Stimulated activated CD8-positive, alpha-beta memory T cell treated with anti-CD3 and anti-CD28 coated beads, Interleukin-15, amount 100 ng/mL, for 48 hours (primary cell): ENCODE measurements at places on chromosomes 3 and 15.

DNA sequence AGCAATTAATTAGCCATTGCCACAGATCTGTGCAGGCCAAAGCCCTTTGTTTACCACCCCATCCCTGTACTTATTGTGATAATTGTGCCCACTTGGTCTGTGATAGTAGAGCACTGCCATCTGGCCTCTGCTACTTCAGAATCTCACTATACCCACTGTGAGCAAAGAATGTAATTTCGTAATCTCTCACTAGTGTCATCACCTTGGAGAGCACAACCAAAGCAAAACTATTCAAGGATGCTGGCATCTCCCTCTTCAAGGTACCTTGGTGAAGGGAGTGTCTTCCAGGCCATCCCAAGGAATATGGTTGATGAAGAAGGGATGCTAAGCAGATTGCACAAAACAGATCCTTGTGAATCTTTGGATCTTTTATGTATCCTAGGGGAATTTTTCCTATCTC lies 34.7 kb upstream of the NOX5 start:
- DNase-seq = no peak

- no peak for DNase-seq
Observed at GRCh38 chr3:101665851-101666250, 11.1 kb downstream of the ZBTB11 start.

DNA sequence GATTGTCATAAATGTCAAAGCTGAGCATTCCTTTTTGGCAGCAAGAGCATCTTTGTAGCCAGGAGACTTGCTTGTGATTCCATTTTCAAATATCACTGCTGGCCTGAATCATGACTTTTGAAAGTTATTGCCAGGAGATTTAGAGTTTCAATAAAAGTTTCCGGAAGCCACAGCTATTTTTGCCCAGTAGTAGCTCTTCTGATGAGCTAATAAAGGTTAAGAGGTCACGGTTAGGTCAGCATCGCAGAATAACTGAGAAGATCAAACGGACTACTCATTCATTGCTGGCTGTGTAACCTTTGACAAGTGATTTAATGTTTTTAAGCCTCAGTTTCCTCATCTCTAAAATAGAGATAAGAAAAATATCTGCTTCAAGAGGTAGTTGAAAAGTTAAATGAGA lies 105.1 kb upstream of the ETV5 start:
- no peak for DNase-seq

- DNase-seq = no peak
Observed at GRCh38 chr3:116186049-116186448, 259.2 kb downstream of the LSAMP start.

DNA sequence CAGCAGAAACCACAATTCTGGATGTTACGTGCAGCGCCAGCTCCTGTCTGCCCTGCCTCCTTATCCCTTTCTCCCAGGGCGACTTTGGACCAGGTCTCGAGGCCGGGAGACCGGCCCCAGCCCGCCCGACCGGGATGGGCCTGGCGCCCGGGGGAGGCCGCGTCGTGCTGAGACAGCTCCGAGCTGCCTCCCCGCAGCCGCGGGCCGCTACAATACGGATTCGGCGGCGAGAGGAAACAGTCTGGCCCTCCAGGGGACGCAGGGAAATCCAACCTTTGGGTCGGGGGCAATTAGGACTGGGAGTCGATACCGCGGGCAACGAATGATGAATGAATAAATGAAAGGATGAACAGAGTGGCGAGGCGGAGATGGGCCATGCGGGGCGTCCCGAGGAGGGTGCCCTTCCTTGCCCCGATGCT lies 537 bp downstream of the GRAMD2A start:
- no peak for DNase-seq

DNA sequence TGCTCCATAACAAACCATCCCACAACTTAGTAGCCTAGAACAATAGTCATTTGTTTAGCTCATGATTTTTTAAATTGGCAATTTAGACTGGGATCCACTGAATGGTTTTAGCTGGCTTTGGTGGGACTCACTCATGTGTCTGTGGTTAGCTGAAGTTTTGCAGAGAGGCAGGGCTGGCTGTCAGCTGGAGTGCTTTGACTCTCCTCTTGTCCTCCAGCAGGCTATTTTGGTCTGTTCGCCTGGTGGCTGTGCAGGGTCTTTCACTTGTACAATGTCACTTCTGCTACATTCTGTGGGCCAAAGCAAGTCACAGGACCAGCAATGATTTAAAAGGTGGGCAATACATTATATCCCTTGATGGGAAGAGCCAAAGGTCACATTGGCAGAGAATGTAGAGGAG lies 1146.5 kb downstream of the ROBO2 start:
- no peak for DNase-seq

- DNase-seq = no peak
Observed at GRCh38 chr15:78301326-78301725, 1.9 kb upstream of the SKIC8 start.

DNA sequence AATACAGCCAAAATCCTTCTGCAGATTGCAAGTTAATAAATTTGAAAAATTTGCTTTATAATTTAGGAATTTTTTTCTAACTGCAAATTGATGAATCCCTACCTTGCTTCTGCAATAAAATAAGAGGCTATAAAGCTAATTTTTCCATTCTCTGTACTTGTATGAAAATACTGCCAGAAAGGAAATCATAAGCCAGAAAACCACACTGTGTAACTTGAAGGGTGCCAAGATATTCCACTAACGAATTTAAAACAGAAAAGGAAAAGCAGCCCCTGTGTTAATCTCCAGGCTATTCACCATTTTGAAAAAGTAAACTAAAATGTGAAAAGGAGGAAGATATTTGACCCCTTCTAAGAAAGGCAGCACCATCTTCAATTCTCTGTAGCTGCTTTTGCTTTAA lies 557.9 kb upstream of the ZNF385D start:
- DNase-seq = no peak

DNA sequence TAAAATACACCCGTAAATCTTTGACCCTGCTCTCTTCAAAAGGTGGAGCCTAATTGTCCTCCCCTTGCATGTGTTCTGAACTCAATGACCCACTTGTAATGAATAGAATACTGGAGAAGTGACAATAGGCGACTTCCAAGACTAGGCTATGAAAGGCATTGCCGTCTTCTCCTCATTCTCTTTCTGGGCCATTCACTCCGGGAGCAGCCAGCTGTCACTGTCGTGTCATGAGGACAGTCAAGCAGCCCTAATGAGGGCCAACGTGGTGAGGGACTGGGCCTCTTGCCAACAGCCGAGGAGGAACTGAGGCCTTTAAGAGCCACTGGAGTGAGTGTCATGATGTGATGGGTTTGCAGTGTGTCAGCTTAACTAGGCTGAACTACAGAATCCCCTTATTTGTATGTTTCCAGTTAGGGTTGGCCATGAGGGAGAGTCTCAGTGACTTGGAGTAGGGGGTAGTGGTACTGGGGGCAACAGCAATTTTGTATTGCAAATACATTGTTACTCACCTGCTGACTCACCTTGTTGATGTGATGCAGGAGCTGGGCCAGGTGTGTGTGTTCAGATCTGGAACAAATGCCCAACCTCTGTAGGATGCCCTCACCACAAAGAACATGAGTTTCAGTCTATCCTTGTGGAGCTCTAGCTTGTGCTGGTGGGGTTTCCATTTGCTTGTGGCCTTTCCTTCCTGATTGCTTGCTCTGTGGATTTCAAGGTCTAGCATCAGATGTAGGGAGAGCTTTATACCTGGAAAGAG lies 188.5 kb upstream of the PROK2 start:
- DNase-seq = no peak

- no peak for DNase-seq
Observed at GRCh38 chr3:193465992-193466608, 87.5 kb upstream of the ATP13A5 start.

DNA sequence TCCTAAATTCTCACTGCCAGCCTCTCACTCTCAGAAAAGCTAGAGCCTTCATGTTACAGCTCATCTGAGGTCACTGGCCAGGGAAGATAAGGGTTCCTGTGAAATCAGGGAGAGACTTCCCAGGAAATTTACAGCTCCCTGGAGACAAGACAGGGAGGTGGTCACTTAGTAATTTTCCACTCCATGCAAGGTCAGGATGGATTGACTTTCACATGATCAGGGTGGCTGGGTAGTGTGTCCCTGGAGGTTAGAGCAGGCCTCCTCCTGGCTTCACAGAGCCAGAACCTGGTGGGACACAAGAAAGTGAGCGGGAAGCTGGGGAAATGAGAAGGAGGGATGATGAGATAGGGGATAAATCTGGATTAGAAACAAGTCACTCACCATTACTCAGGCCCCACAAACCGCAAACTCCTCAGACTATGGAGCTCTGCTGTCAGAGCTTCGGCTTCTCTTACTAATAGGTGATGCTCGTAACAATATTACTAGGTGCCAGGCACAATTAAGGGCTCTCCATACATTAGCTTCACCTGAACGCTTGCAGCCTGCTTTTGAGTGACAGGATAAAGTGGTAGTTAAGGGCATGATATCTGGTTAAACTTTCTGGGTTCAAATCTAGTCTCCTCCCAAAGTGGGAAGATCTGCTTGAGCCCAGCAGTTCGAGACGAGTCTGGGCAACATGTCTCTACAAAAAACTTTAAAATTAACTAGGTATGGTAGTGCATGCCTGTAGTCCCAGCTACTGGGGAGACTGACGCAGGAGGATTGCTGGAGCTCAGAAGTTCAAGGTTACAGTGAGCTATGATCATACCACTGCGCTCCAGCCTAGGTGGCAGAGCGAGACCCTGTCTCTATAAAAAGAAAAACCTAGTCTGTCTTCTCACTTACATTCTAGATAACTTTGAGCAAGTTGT lies 24.9 kb downstream of the DUOX2 start:
- no peak for DNase-seq

DNA sequence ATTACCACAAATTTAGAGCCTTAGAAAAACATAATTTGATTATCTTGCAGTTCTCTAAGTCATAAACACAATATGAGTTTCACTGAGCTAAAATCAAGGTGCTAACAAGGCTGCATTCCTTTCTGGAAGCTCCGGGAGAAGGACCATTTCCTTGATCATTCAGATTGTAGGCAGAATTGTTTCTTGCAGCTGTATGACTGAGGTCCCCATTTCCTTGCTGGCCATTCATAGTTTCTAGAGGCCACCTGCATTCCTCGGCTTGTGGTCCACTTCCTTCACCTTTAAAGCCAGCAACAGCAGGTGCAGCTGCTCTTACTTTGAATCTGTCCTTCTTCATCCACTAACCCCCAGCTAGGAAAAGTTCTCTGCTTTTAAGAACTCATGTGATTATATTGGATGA lies 58.7 kb downstream of the IFT80 start:
- no peak for DNase-seq

- no peak for DNase-seq
Observed at GRCh38 chr15:29319823-29320222, 50.2 kb upstream of the NSMCE3 start.

GRCh38 chr3:30548600-30548999 lies 57.8 kb upstream of the TGFBR2 start:
- no peak for DNase-seq

DNA sequence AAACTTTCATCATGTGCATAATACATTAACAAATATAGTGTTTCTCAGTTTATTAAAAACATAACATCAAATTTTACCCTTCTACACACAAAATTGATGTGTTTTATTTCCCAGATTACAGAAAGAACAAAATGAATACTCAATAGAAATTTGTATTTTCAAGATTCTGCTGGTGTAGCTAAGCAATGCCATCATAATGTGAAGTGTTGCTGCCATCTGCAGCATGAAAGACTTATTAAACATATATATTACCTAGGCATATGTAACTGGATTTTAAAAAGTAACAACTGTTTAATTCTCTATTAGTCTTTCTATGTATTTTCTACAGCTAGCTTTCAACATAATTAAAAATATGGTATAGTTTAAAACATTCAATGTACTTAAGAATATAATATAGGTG lies 27.5 kb downstream of the PLSCR5 start:
- no peak for DNase-seq

GRCh38 chr15:31091481-31091880 lies 10.0 kb downstream of the TRPM1 start:
- DNase-seq = no peak

- DNase-seq = no peak
Observed at GRCh38 chr15:73585871-73586654, 47.1 kb downstream of the NPTN start.

DNA sequence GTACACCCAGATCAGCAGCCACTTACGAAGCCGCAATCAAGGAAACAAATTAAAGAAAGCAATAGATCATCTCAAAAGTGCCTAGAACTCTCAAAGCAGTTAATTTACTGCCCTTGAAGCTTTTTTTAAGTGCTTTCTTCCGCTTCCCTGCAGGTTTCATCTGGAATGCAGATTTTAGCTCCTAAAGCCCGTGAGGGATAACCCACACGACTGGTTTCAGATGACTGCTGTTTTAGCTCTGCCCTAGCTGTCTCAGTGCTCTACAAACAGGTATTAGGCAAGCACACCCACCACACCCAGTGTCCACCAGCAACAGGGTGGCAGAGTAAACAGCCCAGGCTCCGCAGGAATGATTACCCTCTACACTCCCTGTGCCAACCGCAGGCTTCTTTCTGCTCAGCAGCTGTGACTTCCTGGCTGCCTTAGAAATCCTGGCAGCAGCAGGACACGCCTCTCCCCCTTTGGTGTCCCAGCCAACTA lies 126.0 kb downstream of the FMN1 start:
- DNase-seq = no peak

GRCh38 chr3:85297291-85297690 lies 338.5 kb downstream of the CADM2 start:
- no peak for DNase-seq

DNA sequence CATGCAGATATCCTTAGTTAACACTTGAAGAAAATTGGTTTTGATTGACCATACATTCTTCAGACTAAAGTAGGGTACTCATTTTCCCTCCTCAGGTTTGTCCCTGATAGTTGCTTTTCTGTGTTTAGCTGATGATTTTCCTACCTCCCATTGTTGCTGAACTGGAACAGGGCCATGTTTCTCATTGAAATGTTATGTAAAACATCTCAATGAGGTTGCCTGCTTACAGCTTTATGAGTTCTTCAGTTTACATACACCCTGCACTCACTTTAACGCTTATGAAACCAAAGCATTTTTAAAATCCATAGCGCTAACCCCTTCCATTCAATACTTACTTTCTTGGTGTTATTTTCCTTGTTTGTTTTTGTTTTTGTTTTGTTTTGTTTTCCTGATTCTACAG lies 61.9 kb downstream of the HMG20A start:
- no peak for DNase-seq

GRCh38 chr15:90402767-90403166 lies 14.7 kb downstream of the IQGAP1 start:
- no peak for DNase-seq
